HCT116 (cell line): ENCODE measurements at places on chromosomes 5 and 9. TPM values are rescaled to one million over a fixed set of nuclear protein-coding genes. Genes with fewer than 3 reads are reported as not detected.

DNA sequence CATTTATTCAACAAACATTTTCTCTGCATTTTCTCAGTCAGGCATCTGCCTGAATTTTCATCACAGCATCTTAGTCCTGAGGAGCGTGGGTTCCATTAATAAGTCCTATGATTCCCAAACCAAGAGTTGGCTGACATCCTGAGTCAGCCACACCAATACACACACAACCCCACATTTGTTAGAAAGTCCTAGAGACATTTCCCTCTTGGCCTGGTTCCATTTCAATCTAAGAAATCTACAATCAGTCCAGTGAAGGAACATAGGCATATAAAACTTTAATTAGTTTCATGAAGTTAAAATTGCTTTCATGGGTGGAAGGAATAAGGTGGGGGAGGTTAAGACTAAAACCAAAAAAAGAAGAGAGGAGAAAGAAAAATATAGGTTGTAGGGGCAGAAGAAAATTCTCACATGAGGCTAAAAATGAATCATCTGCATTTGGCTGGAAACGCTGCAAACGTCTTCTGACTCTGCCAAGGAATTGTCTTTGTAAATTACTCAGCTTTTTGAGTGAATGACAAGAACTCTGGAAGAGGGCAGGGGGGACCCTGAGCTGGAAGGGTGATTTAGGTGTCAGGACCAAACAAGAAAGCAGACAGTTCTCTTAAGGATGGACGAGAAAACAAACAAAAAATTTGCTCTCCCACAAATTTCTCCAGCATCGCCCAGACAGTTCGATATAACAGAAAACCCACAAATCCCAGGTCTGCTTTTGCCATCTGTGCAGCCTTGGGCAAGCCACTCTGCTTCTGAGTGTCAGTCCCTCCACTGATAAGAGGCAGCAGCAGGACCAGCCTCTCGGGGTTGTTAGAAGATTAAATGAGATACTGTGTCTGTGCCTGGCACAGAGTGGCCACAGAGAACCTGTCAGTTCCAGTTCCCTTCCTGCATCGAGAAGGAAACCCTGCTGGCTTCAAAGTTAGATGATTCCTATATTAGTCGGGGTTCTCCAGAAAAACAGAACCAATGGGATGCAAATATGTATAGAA is 289.7 kb downstream of the CDK5RAP2 start:
- no peak for DNase-seq

DNA sequence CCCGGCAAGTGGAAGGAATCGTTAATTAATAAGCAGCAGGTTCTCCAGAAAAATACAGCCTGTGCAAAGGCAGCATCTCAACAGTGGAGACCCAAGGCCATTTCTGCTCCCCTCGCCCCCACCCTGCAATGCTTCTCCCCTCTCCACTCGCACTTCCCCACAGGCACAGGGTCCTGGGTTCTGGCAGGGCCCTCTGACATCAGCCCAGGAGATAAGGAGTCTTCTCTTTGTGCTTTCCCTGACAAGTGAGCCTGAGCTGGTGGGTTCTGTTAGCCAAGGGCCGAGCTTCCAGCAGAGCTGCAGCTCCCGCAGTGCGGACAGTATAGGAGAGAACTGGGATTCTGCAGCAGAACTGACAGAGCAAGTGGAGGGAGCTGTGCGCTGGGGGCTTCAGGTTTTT is 257.5 kb downstream of the NSG2 start:
- DNase-seq: no peak

Gene MCC
- total RNA-seq: 20.1 TPM

DNA sequence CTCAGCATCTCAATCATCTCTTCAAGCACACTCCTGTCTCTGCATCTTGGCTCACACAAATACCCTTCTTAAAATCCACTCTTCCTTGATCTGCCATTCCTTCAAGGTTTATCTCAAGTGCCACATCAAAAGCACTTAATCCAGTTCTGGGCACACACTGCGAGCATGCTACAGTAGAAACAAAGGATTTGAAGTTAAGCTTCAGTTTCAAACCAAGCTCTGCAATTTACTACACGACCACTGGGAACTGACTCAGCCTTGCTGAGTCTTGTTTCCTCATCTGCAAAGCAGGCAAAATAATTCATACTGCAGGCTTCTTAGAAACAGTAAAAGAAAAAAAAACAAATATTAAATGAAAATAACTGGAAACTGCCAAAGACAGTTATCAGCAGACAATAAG is 50.5 kb upstream of the CTNNAL1 start:
- DNase-seq: peak; percentile 8

DNA sequence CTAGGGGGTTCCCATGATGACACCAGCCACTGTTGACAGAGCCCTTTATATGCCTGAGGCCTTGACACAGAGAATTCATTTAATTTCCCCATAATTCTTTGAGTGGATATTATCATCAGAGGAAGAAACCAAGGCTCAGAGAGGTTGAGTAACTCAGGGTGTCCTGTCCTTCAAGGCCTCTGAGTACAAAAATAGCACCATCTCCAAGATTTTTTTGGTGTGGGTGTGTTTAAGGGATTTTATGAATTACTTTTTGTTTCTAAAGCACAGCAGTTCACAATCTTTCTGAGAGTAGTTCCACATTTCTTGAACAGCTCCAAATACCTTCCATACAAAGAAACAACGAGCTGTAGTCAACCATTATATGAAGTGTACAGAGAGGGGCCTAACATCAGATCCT is 6.2 kb upstream of the GSN start:
- DNase-seq: no peak

DNA sequence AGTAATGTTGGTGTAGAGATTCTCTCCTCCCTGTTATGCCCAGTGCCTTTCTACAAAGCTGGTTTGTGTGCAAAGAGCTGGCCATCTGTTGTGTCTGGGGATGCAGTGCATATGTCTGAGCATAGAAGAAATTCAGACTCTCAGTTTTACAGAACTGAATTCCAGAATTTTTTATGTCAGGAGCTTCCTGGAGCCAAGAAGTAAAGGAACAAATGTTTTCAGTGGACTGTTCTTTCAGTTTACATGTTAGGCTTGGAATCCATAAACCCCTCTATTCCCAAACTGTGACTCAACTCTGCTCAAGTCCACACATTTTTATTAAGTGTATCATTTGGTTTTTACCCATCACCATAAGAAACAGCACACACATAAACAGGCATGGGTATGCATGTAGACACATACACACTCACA is 366.0 kb downstream of the BRINP1 start:
- no peak for DNase-seq

DNA sequence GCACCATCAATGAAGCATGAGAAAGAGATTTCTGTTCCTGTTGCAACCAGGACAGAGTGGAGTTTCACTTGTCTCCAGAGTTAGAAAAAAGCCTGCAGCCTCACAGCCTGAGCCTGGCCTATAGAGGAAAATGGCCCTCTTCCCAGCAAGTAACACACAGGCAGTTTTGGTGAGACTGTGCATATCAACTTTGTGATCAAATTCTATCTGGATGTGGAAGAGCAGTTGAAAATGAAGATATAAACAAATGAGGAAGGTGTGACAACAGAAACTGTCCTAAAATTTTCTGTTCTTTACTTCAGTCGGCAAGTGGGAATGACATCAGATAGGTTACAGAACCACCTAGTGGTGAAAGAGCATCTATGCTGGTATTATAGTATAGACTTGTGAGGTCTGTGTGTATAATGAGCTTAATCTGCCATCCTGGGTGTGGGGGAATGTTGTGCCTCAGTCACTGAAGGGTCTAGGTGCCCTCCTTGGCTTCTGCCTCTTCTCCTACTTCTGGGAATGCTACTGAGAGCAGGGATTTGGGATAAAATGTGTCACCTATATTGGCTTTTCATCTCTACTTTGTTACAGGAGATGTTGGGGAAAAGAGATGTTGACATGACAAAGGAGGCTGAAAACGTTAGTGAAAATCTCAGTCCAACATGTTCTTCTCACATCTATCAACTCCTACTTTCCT is 28.2 kb downstream of the YIPF5 start:
- peak; percentile 12 for DNase-seq

DNA sequence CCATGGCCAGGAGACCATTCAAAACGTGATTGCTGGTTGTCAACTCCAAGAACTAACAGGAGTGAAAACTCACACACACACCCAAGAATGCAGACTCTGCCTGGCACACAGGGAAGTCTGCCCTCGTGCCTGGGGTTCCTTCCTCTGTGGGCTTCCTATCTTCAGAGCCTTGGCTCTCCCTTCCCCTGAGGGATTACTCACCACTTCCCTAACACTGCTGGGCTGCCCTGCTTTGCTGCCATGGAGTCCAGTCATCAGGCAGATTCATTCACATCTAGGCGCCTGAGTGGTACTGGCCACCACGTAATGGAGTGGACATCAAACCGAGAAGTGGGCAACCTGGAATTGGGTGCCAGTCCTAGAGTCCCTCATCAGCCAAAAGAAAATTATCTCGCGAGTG is 76.4 kb upstream of the PRSS3 start:
- no peak for DNase-seq

Gene NME5
- 3.1 TPM for total RNA-seq

DNA sequence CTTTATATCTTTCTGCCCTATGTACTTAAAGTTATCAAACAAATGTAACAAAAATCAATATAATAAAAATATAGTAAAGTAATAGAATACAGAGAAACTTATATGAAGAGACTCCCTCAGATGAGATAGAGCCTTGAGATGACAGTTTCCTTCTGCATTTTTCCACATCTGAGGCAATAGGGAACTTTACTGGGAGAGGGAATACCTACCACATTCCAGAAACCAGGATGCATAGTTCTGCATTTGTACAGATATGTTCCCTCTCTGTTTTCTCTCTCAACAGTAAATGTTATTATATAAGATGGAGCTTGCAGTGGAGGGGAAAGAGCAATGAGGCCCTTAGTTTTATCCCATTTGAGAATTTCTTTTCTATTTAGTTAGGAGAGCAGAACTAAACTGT is 109.6 kb upstream of the KCNN2 start:
- DNase-seq: no peak

- DNase-seq: no peak
Observed at GRCh38 chr9:118961857-118962256, 407.4 kb downstream of the BRINP1 start.

DNA sequence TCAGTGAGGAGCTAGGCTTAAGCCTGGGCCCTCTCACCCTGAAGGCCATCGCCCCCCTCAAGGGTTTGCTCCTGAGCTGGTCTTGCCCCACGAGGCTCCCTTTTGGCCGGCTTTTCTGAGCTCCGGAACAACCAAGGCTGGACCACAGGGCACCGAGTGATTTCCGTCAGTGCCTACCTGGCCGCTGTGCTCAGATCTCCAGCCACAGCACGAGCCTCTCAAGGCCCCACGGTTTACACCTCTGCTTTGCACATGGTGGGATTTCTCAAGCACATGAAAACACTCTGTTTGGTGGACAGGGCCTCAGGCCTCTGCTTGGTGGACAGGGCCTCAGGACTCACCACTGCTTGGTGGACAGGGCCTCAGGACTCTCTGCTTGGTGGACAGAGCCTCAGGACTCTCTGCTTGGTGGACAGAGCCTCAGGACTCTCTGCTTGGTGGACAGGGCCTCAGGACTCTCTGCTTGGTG is 15.8 kb downstream of the CLPTM1L start:
- DNase-seq: no peak

- no peak for DNase-seq
Observed at GRCh38 chr9:95057101-95057500, 260.4 kb downstream of the FANCC start.

Gene CDH6
- total RNA-seq: 0.12 TPM
